H1 (cell line): ENCODE measurements at places on chromosomes 11 and 22. TPM values are rescaled to one million over a fixed set of nuclear protein-coding genes. Genes with fewer than 3 reads are reported as not detected.

Gene AP5B1
- total RNA-seq, result 9.9 and 10.0 TPM in 2 replicates

Gene KCNJ4
- 2.2 and 2.3 TPM in 2 replicates for total RNA-seq

Gene JAM3
- total RNA-seq, result 40.3 and 42.8 TPM in 2 replicates

Gene NCF4
- total RNA-seq, result not detected in 2 replicates

Gene STX3
- total RNA-seq, result 56.1 and 56.2 TPM in 2 replicates

Gene GAB4
- 0.17 and 0.94 TPM in 2 replicates for total RNA-seq

GRCh38 chr11:62961017-62961570 is 23.7 kb downstream of the SLC22A6 start:
- no peaks in the 10 kb centered on the region for H3K36me3 ChIP-seq
- no peaks in the 10 kb centered on the region for H3K4me1 ChIP-seq
- no peak for DNase-seq
- no peak overlapping the region for H3K4me3 ChIP-seq
- no peaks in the 10 kb centered on the region for H3K27me3 ChIP-seq

- no peak overlapping the region for H3K4me3 ChIP-seq
- no peak overlapping the region for H3K27ac ChIP-seq
- no peak for DNase-seq
These were observed 434.5 kb upstream of the B3GAT1 start for GRCh38 chr11:134846328-134847082.

GRCh38 chr11:9530020-9530621 is 43.3 kb upstream of the WEE1 start:
- DNase-seq, result peak; percentile 42
- H3K4me1 ChIP-seq, result peaks cover 2% of the 10 kb centered on the region
- peaks cover 1% of the 10 kb centered on the region; the same call in 1 of the 2 replicates for H3K36me3 ChIP-seq
- H3K27ac ChIP-seq, result no peak overlapping the region

DNA sequence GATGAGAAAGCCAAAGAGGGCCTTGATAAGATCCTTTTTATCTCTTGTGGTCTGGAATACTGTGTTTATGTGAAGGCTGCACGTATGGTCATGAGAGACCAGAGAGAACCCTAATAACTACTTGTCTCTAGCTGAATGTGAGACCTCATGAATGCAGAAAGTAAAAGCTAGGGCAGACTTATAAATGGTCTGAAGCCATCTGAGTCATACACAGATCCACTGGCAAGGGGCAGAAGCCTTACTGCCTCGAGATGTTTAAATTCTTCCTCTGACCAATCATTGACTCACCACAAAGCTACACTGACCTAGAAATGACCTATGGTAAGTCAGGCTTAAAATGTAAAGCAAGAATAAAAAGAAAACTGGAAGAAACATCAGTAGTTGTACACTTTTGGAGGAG is 22.7 kb upstream of the OR4B1 start:
- no peak overlapping the region for H3K4me3 ChIP-seq
- no peaks in the 10 kb centered on the region for H3K27me3 ChIP-seq
- DNase-seq, result no peak

DNA sequence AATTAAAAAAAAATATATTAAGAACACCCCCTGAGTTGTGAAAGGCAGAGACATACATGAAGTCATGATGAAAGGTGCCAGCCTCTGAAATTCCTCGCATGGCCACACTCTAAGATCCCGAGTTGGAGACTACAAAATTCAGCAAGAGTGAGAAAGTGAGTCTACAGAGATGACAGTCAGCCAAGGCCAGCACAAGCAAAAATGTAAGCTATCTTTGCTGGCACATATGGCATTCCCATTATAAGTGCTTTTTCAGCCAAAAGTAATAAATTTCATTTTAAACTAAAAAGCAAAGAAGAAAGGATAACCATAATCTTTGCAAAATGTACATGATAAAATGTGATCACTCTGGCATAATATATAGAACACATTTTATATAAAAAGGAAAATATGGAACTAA is 40.6 kb downstream of the FANCF start:
- H3K4me3 ChIP-seq, result no peak overlapping the region
- no peak for DNase-seq
- no peaks in the 10 kb centered on the region for H3K27me3 ChIP-seq
- no peaks in the 10 kb centered on the region for H3K4me1 ChIP-seq
- no peak overlapping the region for H3K27ac ChIP-seq

- no peaks in the 10 kb centered on the region for H3K27me3 ChIP-seq
- H3K36me3 ChIP-seq, result no peaks in the 10 kb centered on the region; the same call in 1 of the 2 replicates
- H3K4me1 ChIP-seq, result peaks cover 8% of the 10 kb centered on the region
- no peak for DNase-seq
These were observed 59.3 kb downstream of the TSPAN18 start for GRCh38 chr11:44785856-44786607.
